ENCODE measurements at places on chromosomes 3 and 15. TPM values are rescaled to one million over a fixed set of nuclear protein-coding genes. Genes with fewer than 3 reads are reported as not detected.

DNA sequence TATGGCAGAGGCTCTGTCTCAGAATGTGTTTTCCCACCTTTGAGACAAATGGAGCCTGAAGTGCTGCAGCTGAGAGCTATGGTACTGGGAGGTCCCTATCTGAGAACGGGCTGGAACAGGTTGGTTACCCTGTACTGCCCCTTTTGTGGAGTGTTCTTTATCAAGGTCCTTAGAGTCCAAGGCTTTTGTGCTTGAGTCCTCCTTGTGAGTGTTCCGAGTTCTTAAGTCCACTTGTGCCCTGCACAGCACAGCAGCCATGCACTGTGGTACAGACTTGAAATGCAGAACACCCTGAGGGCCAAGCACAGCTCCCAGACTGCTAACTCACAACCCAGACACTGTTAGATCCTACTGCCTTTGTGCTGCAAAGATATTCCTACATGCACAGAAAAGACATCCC, 67.8 kb downstream of the ARHGAP31 start:
- DNase-seq: no peak

DNA sequence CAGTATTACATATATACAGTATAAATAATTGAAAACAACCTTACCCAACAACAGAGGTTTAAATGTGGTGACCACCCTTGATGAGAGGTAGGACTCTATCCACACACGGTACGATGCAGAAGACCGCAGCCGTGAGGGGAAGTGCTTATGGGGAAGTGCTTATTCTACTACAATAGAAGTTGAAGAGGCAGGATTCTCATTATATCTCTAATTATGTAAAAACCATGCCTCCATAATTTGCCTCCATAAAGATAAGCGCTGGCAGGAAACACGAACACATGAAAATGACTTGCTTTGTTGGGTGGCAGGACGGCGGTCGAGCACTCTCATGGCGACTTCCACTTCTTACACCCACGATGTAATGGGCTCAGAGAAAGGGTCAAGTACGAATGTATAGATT, 7.2 kb upstream of the MUC13 start:
- DNase-seq: no peak

- DNase-seq: no peak
These were observed 180.2 kb downstream of the SLCO3A1 start for GRCh38 chr15:92033723-92034122.

DNA sequence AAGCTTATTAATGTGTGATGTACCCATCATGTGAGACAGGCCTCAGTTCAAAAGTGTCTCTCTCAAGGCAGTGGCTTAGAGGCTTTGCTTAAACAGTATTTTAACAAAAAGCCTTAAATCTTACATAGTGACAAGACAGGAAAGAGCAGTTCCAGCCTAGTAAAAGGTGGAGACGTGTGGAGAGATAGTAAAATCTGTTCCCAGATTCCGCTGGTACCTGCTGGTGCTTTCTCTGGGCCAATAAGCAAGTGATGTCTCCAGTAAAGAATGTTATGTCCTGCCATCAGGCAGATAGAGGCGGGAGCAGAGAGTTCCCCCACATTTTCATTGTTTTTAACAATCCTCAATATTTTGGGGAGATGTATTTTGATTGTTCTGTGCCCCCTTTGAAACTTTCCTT, 135.0 kb downstream of the VPS8 start:
- no peak for DNase-seq

- DNase-seq: no peak
These were observed 231.2 kb upstream of the CTDSPL start for GRCh38 chr3:37630441-37630840.

IL17RE gene
- polyA plus RNA-seq: 2.6 TPM
